Kidney epithelial cell (primary cell): ENCODE measurements at places on chromosomes 6 and 20.

DNA sequence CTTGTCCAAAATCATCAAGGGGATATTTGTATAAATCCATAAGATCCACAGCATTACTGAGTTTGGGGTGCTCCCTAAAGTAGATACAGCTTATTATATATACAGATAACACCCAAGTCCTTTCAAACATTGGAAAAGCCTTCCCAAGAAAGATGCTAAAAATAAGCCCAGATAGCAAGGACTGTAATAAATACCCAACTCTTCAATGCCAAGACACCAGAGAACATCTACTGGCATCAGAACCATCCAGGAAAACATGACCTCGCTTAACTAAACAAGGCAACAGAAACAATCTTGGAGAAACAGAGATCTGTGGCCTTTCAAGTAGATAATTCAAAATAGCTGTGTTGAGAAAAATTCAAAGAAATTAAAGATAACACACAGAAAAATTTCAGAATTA lies 761.4 kb downstream of the GRIK2 start:
- DNase-seq: no peak

GRCh38 chr20:24160563-24161281 lies 172.1 kb upstream of the GGTLC1 start:
- peak; percentile 21 for DNase-seq

GRCh38 chr6:133456944-133457343 lies 215.8 kb downstream of the EYA4 start:
- DNase-seq: no peak

- DNase-seq: peak; percentile 87
These were observed 97.4 kb downstream of the OR2B2 start for GRCh38 chr6:27814665-27815424.

DNA sequence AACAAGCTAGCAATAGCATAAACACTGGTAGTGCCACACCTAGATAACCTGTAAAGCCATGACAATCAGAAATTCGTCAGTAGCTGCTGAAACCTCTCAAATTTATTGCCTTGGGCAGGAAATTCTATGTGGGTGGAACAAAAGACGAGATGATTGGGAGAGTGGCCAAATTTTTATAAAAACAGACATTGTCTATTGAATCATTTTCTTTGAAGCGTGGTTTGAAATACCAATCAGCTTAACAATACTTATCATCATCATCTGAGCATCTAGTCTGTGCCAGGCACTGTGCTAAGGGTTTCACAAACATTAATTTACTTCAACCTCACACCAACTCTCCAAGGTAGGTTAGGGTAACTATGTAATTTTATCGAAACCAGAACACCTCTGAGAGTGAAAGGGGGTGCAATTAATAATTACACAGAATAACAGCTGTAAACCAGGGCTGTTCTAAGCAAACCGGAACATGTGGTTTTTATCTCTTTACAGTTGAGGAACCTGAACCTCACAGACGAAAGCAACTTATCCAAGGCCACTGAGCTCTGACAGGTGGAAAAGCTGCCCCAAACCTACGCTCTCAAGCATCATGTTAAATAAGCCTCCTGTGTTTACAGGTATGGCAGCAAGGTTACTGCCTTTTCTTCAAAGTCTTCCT lies 43.4 kb downstream of the NHSL1 start:
- no peak for DNase-seq

DNA sequence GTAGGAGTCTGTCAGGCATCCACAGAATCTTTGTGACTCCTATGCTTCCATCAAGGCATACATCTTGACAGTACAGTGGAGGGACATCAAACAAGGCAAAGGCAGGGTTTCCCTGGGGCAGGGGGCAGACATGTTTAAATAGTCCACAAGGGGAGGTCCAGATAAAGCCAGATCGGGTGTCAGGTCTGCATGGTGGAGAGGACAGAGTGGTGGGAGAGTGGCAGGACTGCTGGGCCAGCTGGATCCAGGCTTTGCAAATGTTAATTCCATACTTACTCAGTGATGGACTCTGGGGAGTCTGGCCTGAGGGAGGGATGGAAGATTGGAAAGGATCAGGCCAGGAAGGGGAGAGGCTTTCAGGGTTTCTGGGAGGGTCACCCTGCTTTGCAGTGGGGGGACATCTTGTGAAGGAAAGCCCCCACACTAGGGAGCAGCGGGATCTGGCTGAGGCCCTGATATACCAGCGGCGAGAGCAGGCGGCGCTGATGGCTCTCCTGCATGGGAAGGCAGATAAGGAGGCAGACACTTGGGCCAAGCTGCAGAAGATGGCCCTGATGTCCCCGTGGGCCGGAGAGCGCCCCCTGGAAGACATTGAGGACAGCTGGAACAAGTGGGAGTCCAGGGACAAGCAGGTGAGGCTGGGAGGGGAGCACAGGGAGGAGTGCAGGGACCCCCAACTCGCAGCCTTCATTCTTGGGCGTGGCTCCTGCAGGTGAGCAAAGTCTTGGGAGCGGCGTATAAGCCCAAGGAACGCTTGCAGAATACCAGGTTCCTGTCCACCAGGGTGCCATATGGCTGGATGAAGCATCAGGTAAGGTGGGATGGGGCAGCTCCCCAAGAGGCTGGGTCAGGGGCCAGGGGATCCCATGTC lies 44.6 kb downstream of the SUN5 start:
- no peak for DNase-seq

GRCh38 chr6:28884423-28885131 lies 39.2 kb downstream of the TRIM27 start:
- no peak for DNase-seq

GRCh38 chr6:107683183-107683582 lies 140.9 kb downstream of the SCML4 start:
- no peak for DNase-seq

- DNase-seq: no peak
These were observed 9.1 kb downstream of the HIVEP2 start for GRCh38 chr6:142935553-142936517.

- no peak for DNase-seq
These were observed at the start of gene BEND3 for GRCh38 chr6:107114926-107115694. BEND3 (minus strand) TSS chr6:107115515; CDS start chr6:107099285, 16,230 bp downstream.

DNA sequence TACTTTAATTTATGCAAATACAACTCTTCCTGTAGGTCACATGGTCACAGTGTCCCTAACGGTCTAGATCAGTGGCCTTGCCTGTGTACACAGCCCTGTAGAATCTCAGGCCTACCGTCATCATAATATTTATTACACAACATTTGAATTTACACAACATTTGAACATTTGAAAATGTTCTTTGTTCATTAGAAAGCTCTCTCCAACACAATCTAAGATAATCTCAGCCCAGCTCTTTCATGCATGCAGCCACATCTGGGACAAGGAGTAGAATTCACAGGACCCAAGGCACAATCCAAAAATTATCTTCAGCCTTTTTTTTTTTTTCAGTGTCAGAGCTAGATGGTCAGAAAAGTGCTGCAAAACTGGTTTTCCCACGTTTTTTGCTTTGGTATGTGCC lies 892.8 kb downstream of the TFAP2A start:
- no peak for DNase-seq

DNA sequence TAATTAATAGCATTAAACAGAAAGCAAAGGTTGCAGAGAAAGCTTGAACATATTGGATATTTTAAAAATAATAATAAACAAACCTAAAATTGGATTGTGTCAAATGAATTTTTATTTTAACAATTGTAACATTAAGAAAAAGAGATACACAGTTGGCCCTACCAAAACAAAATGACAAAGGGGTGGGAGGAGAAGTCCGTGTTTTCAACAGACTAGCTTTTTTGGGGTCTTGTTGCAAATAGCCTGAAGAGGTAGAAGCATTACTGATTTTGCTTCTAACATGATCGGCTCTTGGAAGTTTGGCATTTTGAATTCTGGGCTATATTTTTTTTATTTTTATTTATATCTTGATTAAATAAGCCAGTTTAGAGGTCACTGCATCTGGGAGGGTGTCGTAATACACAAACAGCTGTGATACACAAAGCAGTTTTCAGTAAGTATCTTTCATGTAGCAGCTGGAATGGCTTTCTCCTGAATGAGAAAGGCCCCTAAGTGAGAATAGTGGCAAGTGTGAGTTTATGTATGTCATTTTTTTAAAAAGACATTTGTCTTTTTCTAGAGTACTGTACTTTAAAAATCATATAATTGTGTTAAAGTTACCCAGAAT lies 85.5 kb upstream of the ZNF217 start:
- no peak for DNase-seq

- DNase-seq: no peak
These were observed 223.0 kb downstream of the HIVEP2 start for GRCh38 chr6:142722012-142722411.

DNA sequence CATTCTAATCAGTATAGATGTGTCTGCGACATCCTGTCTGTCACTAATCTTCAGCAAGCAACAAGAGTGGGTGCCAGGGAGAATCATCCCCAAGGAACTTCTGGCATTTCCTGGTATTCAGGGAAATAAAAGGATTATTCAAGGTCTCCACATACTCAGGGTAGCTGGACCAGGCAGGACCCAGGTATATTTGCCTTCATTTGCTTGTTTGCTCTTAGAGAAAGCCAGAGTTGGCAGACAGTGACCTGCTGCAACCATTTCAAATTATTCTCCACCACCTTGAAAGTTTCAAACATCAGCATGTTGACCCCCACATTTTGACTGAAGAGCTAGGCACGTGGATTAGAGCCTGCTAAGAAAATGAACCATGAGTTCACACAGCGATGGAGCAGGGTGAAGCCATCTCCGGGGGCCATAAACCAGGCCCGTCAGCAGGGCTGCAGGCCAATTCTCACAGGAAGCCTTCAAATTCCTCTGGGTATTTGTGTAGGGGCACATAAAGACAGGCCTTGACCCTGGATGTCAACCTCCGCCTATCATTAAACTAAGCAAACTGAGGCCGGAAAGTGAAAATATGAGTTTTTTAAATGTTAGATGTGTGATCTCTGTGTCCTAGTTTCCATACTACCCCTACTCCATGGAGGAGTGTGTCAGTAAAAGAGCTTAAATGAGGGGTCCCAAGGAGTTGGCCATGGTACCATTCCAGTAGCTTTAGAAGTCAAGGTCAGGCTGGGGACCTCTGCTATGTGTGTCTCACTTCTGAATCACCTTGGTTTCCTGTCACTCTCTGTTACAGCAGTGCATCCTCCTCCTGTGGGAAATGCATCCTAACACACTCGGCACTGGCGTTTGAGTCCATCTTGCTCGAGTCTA lies 32.9 kb downstream of the TRAM2 start:
- DNase-seq: no peak

DNA sequence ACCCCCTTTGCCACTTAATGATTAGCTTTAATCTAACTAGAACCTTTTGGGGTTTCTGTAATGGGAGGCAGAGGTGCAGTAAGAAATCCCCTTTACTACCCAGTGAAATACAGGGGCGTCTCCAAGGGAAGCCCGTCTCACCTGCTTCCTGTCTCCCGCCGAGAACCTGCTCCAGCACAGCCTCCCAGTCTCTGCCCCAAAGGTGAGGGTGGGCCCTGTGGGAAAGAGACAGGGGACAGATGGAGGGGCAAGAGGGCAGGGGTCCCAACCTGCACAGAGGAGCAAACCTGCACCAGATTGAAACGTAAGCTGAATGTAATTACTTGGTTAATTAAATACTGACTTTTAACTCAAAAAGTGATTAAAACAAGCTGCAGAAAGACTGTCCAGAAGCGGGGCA lies 474.2 kb upstream of the SULF2 start:
- DNase-seq: no peak
